ENCODE measurements at places on chromosomes 16 and 17. TPM values are rescaled to one million over a fixed set of nuclear protein-coding genes. Genes with fewer than 3 reads are reported as not detected.

MTMR4 gene
- total RNA-seq = 82.9 TPM

KRT31 gene
- not detected for total RNA-seq

RNF166 gene
- 52.1 TPM for total RNA-seq

PRSS8 gene
- not detected for total RNA-seq

C16orf74 gene
- not detected for total RNA-seq

KIF2B gene
- total RNA-seq = not detected

C17orf50 gene
- not detected for total RNA-seq

KCNG4 gene
- not detected for total RNA-seq

SSTR5 gene
- total RNA-seq = not detected

DNA sequence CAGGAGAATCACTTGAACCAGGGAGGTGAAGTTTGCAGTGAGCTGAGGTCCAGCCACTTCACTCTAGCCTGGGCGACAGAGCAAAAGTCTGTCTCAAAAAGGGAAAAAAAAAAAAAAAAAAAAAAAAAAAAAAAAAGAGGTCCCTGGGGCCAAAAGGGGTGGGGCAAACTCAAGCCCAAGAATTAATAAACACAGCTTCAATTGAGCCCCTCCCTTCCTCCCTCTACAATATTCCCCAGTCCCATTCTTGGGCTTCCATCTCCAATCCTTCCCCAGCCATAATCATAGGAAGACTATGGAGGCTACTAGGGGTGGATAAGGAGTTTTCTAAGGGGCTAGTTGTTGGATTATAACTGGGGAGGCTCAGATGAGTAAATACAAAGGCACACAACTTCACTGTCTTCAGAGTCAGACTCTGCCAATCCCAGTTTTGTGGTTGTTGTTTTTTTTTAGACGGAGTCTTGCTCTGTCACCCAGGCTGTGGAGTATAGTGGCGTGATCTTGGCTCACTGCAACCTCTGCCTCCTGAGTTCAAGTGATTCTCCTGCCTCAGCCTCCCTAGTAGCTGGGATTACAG lies 9.5 kb downstream of the CAVIN1 start:
- H3K27ac ChIP-seq = no peak overlapping the region
- DNase-seq = no peak
- H3K36me3 ChIP-seq = no peaks in the 10 kb centered on the region
- H3K27me3 ChIP-seq = peaks cover 6% of the 10 kb centered on the region

DNA sequence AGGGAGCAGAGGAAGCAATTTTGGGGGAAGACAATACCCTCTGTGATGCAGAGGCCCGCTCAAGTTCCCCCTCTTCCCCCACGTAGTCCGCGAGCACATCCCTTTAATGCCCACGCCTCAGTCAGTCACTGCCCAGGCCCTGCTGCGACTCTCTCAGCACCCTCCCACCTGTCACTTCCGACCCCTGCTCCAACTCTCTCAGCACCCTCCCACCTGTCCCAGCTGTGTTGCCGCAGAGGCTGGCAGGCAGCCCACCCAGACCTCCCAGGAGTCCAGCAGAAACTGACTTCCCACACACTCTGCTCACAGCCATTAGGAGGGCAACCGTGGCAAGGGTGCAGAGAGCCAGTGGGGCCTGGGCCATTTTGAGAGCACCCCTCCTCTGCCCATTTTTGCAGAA lies 92.7 kb downstream of the WSCD1 start:
- H3K4me1 ChIP-seq = no peaks in the 10 kb centered on the region
- no peak for DNase-seq
- no peak overlapping the region for H3K4me3 ChIP-seq
- H3K36me3 ChIP-seq = no peaks in the 10 kb centered on the region
- no peak overlapping the region for H3K27ac ChIP-seq

DNA sequence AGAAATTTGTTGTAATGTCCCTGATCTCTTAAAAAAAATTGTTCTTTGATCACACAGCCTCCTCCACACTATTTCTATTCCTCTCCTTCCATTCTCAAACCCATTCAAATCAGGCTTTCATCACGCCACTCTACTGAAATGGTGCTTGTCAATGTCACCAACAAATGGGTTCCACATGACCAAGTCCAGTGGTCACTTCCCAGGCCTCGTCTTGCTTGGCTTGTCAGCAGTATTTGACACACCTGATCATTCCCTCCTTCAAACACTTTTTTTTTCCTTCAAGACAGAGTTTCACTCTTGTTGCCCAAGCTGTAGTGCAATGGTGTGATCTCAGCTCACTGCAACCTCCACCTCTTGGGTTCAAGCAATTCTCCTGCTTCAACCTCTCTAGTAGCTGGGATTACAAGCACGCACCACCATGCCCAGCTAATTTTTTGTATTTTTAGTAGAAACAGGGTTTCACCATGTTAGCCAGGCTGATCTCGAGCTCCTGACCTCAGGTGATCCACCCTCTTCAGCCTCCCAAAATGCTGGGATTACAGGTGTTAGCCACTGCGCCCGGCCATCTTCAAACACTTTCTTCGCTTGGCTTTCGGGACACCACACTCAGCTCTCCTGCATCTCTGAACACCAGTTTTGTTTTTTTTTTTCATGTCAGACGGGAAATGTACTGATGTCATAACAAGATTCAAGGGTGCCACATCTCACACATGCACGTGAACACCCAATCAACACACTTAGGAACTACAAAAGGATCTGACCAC lies 18.3 kb downstream of the NQO1 start:
- H3K27me3 ChIP-seq = no peaks in the 10 kb centered on the region
- H3K4me3 ChIP-seq = no peak overlapping the region
- H3K4me1 ChIP-seq = peaks cover 6% of the 10 kb centered on the region
- no peak overlapping the region for H3K27ac ChIP-seq
- H3K36me3 ChIP-seq = peaks cover 46% of the 10 kb centered on the region

DNA sequence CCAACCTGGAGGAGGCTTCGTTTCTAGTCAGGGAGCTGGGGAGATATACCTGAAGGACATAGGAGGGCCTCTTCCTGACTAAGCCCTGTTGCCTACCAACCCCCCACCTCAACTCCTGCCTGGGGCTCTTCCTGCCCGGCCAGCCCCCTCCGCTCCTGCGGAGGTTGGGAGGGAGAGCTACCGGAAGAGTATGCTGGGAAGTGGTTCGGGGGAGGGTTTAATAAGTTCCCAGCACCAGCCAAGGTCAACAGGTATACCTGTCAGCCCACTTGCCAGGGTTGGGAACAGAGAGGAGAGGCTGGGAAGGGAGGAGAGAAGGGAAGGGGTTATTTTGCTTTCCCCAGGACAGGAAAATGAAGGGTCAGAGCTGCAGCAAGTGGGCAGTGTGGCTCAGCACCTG lies 4.7 kb downstream of the PPP1R1B start:
- no peaks in the 10 kb centered on the region for H3K36me3 ChIP-seq
- no peak overlapping the region for H3K4me3 ChIP-seq
- no peak overlapping the region for H3K27ac ChIP-seq
- DNase-seq = no peak
- peaks cover 26% of the 10 kb centered on the region for H3K27me3 ChIP-seq
- H3K4me1 ChIP-seq = peaks cover 8% of the 10 kb centered on the region

DNA sequence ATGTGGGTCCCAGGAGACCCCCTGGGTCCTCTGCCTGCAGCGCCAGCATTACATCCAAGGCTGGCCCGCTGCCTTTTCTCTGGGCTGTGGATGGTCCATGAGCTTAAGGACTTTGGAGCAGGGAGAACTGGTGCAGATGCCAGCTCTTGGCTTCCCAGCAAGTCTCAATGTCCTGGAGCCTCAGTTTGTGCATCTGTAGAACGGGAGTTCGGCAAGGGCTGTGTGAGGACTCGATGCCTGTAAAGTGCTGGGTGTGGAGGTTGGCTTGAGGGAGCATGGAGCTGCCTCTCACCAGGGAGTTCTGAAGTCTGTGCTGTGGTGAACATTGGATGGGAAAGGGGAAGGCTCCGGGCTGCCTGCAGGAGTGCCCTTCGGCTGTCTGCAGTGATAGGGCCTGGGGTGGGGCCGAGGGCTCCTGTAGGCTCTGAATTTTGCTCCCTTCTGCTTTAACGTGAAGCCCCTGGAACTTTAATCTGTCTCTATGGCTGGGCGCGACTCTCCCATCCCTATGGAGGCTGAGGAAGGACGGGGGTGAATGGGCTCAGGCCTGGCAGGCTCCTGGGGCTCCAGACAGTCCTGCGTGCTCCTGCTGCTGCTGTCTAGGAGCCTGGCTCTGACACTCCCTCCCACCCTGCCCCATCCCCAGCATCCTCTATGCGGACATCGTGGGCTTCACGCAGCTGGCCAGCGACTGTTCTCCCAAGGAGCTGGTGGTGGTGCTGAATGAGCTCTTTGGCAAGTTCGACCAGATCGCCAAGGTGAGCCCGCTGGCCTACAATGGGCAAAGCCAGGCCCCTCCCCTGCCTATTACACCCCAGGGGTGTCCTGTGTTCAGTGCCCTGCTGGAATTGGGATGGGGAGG lies 27.9 kb downstream of the ADCY7 start:
- H3K27me3 ChIP-seq = no peaks in the 10 kb centered on the region
- H3K4me1 ChIP-seq = no peaks in the 10 kb centered on the region
- H3K36me3 ChIP-seq = peaks cover 54% of the 10 kb centered on the region
- no peak overlapping the region for H3K27ac ChIP-seq
- H3K4me3 ChIP-seq = no peak overlapping the region

- DNase-seq = no peak
- peaks cover 79% of the 10 kb centered on the region for H3K4me1 ChIP-seq
- H3K4me3 ChIP-seq = peak overlapping the region; percentile 63
- H3K36me3 ChIP-seq = peaks cover 87% of the 10 kb centered on the region
- peak overlapping the region; percentile 71 for H3K27ac ChIP-seq
- no peaks in the 10 kb centered on the region for H3K27me3 ChIP-seq
Measured at GRCh38 chr16:9099131-9099625, 7.7 kb downstream of the HAPSTR1 start.

DNA sequence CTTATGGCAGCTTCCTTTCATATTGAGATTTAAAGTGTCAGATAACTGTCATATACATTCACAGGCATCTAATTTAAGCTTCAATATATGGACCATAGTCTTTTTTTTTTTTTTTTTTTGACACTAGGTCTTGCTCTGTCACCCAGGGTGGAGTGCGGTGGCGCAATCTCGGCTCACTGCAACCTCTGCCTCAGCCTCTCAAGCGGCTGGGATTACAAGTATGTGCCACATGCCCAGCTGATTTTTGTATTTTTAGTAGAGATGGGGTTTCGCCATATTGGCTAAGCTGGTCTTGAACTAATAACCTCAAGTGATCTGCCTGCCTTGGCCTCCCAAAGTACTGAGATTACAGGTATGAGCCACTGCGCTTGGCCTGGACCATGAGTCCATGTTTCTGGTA lies 13.6 kb downstream of the CEP95 start:
- no peak overlapping the region for H3K27ac ChIP-seq
- no peak overlapping the region for H3K4me3 ChIP-seq
- H3K36me3 ChIP-seq = peaks cover 52% of the 10 kb centered on the region
- peaks cover 6% of the 10 kb centered on the region for H3K4me1 ChIP-seq
- no peak for DNase-seq
- H3K27me3 ChIP-seq = no peaks in the 10 kb centered on the region

- DNase-seq = no peak
- no peak overlapping the region for H3K4me3 ChIP-seq
- H3K27ac ChIP-seq = no peak overlapping the region
Measured at GRCh38 chr17:82076785-82077591, 11.4 kb upstream of the DUS1L start.

DNA sequence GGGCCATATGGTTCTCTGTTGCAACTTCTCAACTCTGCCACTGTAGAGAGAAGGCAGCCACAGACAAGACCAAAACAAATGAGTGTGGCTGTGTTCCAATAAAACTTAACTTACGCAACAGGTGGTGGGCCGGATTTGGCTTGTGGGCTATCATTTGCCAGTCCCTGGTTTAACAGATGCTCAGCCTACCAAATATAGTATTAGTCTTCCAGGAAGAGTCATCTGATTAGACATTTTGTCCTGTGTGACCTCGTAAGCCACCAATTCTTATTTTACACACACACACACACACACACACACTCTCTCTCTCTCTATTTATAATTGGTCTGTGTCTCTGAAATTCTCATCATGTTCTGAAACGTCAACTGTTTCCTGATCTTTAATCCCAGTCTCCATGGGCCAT lies 245.9 kb downstream of the XYLT1 start:
- H3K36me3 ChIP-seq = peaks cover 10% of the 10 kb centered on the region
- H3K4me1 ChIP-seq = peaks cover 10% of the 10 kb centered on the region
- peak overlapping the region; percentile 23 for H3K27ac ChIP-seq
- no peak overlapping the region for H3K4me3 ChIP-seq
- DNase-seq = no peak

DNA sequence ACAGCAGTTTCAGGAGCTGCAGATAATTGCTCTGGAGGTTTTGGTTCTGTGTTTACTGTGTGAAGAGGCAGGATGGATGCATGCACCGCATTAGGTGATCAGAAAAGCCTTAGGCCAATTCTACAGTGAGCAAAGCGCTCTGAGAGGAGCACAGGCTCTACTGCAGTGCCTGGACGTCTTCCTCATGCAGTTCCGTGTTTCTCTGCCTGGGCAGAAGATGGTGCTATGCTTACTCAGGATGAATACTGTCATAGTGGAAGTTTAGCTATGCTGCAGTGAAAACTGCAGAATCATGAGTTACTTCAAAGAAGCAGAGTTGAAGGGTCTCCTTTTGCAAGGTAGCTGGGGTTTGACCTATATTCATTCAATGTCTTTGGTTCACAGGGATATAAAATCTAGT lies 1012.4 kb downstream of the KCNJ18 start:
- H3K4me3 ChIP-seq = no peak overlapping the region
- H3K27me3 ChIP-seq = no peaks in the 10 kb centered on the region
- H3K36me3 ChIP-seq = no peaks in the 10 kb centered on the region
- no peaks in the 10 kb centered on the region for H3K4me1 ChIP-seq
- no peak overlapping the region for H3K27ac ChIP-seq

- H3K27ac ChIP-seq = no peak overlapping the region
- DNase-seq = no peak
- no peaks in the 10 kb centered on the region for H3K27me3 ChIP-seq
- H3K4me3 ChIP-seq = no peak overlapping the region
- no peaks in the 10 kb centered on the region for H3K36me3 ChIP-seq
Measured at GRCh38 chr16:56332464-56333079, 92.8 kb downstream of the AMFR start.

- H3K36me3 ChIP-seq = no peaks in the 10 kb centered on the region
- DNase-seq = peak; percentile 33
- H3K27ac ChIP-seq = peak overlapping the region; percentile 99
- no peaks in the 10 kb centered on the region for H3K27me3 ChIP-seq
- H3K4me1 ChIP-seq = peaks cover 55% of the 10 kb centered on the region
- H3K4me3 ChIP-seq = peak overlapping the region; percentile 84
Measured at GRCh38 chr16:22191532-22192260, 14.4 kb upstream of the EEF2K start.

DNA sequence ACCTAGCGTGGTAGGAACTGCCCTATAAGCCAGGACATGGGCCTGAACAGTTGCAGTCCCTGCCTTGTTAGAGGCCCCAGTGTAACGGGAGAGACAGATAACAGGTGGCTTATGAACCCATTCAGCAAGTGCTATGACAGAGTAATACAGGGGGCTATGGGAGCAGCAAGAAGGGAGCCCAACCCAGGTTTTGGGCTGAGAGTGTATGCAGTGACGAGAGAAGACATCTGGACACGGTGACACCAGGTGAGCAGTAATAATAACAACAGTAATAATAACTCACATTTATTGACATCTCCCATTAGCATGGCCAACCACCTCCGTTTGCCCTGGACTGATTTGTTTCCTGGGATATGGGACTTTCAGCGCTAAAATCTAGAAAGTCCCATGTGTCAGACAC lies 100.8 kb downstream of the IRX5 start:
- H3K36me3 ChIP-seq = no peaks in the 10 kb centered on the region
- H3K4me1 ChIP-seq = no peaks in the 10 kb centered on the region
- peaks cover 2% of the 10 kb centered on the region for H3K27me3 ChIP-seq
- no peak for DNase-seq
- no peak overlapping the region for H3K27ac ChIP-seq

- peak; percentile 61 for DNase-seq
- no peaks in the 10 kb centered on the region for H3K27me3 ChIP-seq
- peaks cover 61% of the 10 kb centered on the region for H3K36me3 ChIP-seq
- peaks cover 37% of the 10 kb centered on the region for H3K4me1 ChIP-seq
Measured at GRCh38 chr16:50326835-50327465, 41.8 kb downstream of the BRD7 start.

- no peaks in the 10 kb centered on the region for H3K36me3 ChIP-seq
- no peak for DNase-seq
- H3K27me3 ChIP-seq = no peaks in the 10 kb centered on the region
- no peak overlapping the region for H3K4me3 ChIP-seq
Measured at GRCh38 chr16:52709306-52709705, 162.4 kb upstream of the TOX3 start.

All from activated T-helper 2 cell treated with anti-CD3 and anti-CD28 coated beads, Interferon-gamma antibody, Interleukin-2, Interleukin-4, amounts not matched to agents 10 μg/mL and 5 μg/mL and 100 μg/mL, durations not matched to agents 14 hours and 24 hours and 36 hours (primary cell).